ENCODE measurements at places on chromosomes 3 and 15. TPM values are rescaled to one million over a fixed set of nuclear protein-coding genes. Genes with fewer than 3 reads are reported as not detected.

EPHA6 gene
- 0.62 TPM for total RNA-seq

- peak; percentile 85 for DNase-seq
These were observed 20.3 kb downstream of the XXYLT1 start for GRCh38 chr3:195250473-195251251.

DNA sequence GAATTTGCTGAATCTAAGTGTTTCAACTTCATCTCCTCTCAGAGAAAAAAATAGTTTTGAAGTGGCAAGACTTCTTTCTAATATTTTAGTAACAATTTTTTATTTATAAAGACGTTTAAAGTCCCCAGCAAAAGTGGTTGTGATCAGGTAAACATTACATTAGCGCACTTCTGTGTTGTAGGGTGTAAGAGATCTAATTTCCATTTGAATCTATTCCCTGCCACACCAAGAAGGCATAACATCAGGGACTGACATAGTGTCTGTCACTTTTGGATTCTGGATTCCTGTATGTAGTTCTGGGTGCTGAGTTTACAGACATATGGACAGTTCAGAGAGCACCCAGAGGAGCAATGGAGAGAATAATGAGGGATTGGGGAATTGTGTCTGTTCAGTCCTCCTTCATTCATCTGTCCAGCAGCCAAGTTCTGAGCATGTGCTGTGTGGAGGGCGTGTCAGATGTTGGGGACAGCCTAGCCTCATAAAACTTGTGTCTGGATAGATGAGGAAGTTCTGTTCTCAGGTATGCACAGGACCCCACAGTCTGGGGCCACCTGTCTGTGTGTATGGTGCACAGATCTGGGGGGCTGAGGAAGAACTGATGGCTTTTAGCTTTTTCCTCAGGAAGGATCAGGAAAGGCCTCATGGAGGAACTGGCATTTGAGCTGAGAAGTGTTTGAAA is 65.6 kb downstream of the MAP2K5 start:
- no peak for DNase-seq

- DNase-seq = no peak
These were observed 86.8 kb upstream of the UMPS start for GRCh38 chr3:124643453-124643852.

DPPA4 gene
- total RNA-seq = 0.58 TPM

KBTBD12 gene
- 18.2 TPM for total RNA-seq

- peak; percentile 46 for DNase-seq
These were observed 228.0 kb downstream of the UACA start for GRCh38 chr15:70535071-70535954.

GNAT1 gene
- total RNA-seq = not detected

C2CD4A gene
- total RNA-seq = under 0.01 TPM

DNA sequence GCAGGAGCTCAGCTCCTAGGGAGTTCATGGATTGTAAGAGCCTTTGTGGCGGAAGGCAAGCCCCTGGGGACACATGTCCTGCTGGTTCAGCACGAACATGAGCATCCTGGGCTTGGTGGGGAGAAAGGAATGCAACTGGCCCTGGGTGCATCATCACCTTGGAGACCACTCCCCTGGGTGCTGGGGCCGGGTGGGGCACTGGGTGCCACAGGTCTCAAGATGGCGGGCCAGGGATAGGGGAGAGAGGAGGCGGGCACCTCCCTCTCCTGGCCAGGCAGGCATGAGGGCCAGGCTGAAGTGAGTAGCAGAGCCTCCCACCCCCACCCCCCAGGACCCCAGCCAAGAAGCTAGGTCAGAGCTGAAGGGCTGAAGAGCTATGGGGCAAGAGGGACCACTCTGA is 768 bp downstream of the PCBP4 start:
- DNase-seq = no peak

SOX14 gene
- total RNA-seq = not detected

GRCh38 chr3:142278451-142278850 is 53.1 kb upstream of the GK5 start:
- DNase-seq = no peak

- no peak for DNase-seq
These were observed 178.8 kb downstream of the ABHD5 start for GRCh38 chr3:43869491-43869890.

GRCh38 chr15:40053831-40054604 is 15.0 kb upstream of the SRP14 start:
- DNase-seq = no peak

CTXN2 gene
- total RNA-seq = not detected

- DNase-seq = no peak
These were observed 8.8 kb upstream of the CMC1 start for GRCh38 chr3:28232659-28233058.

CYP1A2 gene
- total RNA-seq = not detected

DNA sequence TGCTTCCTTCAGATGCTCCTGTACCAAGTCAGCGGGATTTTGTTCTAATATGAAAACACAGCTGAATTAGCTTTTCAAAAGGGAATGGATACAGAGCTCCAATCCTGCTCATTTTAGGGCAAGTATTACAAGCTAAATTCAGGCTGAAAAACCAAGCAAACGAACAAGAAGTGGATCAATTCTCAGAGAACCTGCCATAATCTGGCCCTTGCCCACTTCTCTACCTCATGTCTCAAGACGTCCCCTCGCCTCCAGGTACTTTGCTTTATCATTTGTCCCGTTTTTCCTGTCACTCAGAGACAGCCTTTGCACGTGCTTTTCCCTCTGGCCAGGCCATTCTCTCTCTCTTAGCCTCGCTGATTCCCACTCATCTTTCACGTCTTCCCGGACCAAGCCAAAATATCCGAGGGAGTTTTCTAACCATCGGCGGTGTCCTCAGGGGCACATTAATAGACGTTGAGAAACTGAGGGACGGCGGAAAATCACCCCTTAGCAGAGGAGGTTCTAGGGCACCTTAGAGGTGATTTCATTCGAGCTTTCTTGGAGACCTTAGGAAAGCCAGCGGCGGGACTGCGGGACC is 654 bp downstream of the SUSD5 start:
- DNase-seq = peak; percentile 6

DNA sequence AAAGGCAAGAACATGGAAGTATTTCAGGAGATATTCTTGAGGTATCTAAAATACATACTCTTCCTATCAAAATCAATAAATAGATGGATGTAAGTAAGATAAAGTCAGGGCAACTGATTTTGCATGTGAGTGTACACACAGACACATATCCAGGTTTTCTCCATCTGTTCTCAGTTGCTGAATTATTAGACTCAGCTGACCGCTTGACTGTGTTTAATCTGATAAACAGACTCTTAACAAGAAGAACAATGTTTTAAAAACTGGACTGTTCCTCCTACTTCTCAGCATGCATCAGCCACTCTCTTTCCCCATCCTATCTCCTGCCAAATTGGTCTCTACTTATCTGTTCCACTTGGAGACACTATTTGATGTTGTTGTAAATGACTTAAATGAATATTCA is 73.5 kb downstream of the GOLGA8G start:
- peak; percentile 0 for DNase-seq

DNA sequence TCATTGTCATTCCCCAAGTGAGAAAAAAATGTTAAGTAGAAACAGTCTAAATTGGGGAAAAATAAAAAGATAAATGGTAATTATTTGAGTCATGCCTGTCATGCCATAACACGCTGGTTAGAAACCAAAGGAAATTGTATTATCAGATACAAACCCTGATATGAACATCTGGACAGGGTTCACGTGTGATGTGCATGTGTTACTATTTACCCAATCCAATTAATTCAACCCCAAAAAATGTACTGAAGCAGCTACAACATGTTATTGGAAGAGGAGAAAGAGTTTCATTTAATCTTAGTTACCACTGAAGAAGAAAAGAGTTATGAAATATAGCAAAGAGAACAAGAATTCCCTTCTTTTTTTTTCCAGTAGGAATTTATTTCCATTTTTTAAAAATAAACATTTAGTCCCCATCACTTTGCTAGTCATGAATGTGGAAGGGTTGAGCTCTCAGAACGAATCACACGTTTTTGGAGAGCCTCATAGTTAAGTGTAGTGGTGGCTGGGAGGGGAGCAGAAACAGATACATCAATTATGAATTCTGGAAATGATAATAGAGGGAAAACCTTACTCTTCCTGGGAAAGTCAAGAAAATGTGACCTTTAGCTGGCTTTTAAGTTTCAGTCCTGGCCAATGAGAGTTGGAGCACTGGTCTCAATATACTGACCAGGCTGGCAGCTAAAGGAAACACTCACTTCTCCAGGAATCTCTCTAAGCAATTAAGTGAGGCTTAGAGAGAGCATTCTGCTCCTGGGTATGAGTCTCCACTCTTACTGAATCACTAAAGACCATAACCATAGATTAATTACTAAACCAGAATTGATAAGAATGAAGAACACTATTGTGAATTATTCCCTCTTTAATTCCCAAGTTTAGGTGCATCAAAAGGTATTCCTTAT is 796.5 kb downstream of the GRM7 start:
- DNase-seq = no peak

DNA sequence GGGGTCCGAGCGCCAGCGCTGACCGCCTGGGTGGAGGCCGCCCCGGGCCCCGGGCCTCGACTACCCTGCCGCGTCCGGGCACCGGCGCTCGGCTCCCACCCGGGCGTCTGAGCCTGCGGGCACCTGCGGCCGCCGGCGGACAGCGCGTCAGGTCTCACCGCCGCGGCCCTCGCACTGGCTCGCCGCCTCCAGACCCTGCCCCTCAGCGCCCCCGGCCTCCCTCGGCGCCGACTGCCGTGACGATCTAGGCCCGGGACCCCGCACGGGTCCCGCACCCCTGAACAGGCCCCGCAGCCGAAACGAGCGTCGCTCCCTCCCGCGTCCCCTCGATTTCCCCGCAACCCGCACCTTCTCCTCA is 297 bp downstream of the PRC1 start:
- DNase-seq = no peak

DNA sequence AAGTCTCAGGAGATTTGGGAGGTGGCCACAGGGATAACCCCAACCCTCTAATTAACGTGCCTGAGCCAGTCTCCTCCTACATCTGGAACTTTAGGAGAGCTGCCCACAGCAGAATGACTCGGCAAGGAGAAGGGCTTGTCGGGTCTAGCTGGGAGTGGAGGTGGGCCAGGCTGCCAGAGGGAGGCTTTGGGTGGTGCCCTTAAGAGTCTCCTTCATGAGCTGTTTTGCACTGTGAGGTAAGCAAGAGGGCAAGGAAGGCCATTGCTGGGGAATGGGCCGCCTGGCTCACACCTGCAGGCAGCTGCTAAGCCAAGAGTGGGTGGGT is 3.6 kb upstream of the TNK2 start:
- DNase-seq = no peak

All from muscle of leg (tissue), 16 donors.